RPMI8226 (cell line): ENCODE measurements at places on chromosomes 3 and 15.

GRCh38 chr3:38368238-38368637, 21.7 kb downstream of the XYLB start:
- no peak for DNase-seq

- DNase-seq: no peak
These were observed 178.9 kb downstream of the SV2B start for GRCh38 chr15:91278951-91279350.

- no peak for DNase-seq
These were observed 226.6 kb upstream of the TLE3 start for GRCh38 chr15:70324001-70324974.

DNA sequence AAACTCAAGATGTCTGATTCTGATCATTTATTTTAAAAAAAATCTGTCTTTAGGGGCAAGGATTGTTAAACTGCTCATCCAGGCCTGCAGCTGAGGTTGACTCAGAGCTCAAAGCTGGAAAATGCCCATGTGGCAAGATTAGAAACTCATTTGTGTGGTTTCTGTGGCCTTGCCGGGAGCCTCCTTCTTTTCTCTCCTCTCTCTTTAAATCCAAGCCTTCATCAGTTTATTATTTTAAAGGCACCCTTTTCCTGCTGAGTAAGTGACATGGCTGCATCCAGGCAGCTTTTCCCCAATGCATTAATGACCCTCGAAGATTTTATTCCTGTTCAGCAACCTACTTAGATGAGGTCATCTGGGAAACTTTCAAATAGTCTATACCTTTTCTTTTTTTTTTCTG, 221.3 kb upstream of the CDIN1 start:
- DNase-seq: no peak

- no peak for DNase-seq
These were observed 89.8 kb downstream of the LRIG1 start for GRCh38 chr3:66410976-66411375.

- DNase-seq: no peak
These were observed 294.4 kb downstream of the KBTBD8 start for GRCh38 chr3:67292356-67293121.

- DNase-seq: no peak
These were observed 818.6 kb downstream of the EPHA3 start for GRCh38 chr3:89925976-89926375.

DNA sequence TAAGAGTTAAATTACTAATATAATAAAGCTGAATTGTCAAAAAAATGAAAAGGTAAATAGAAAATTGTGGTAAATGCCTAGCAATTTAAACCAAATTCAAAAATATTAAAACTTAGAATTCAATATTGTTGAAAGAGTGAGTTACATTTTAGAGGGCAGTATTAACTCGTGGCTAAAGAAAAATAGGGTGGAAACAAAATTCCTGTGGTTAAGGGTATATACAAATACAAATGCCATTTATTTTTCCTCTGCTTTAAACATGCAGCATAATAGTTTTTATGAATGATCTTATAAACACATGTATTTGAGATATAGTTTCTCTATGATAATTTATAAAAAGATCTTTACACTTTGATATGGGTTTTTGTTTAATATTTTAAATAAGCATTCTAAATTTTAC, 79.0 kb downstream of the NEDD4 start:
- DNase-seq: no peak

- no peak for DNase-seq
These were observed 835.7 kb downstream of the OTOL1 start for GRCh38 chr3:162332344-162332743.

- no peak for DNase-seq
These were observed 30.2 kb downstream of the CPNE4 start for GRCh38 chr3:132004571-132004970.

DNA sequence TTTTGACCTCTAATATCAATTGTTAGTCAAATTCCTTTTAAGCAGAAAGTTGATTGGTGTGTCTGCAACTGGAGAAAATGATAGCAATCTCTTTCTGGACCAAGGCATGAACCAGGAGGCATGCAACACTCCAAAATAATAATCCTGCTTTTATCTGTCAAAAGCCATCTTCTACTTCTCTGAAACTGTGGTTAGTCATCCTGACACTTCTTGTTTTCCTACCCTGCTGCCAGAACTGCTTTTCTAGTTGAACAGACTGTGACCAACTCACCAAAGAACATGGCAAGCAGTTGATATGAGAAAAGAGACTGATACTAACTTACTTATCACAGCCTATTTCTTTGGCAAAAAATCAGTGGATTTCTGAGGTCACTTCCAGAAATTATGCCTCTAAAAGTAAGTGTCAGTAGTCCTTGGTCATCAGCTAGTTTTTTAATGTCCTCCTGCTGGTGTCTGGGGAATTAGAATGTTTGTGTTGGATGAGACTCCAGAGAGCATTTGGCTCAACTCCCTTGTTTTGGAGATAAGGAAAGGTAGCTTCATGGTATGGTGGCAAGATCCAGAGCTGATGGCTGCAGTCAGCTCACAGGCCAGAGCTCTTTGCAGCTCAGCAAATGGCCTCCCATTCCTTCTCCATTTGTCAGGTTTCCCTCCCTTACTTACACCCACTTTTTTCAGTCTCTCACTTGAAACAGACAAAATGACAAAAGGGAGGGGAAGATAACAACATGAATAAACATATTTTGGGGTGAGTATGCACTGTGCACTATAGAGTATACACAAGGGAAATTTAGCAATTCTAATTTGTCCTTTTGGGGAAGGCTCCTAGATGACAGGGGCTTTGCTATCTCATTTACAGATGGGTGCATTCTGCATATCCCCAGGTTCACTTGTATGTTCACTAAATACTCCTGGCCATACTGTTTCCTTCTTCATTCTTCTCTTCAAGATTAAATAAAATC, 7.0 kb downstream of the CRYGS start:
- no peak for DNase-seq

DNA sequence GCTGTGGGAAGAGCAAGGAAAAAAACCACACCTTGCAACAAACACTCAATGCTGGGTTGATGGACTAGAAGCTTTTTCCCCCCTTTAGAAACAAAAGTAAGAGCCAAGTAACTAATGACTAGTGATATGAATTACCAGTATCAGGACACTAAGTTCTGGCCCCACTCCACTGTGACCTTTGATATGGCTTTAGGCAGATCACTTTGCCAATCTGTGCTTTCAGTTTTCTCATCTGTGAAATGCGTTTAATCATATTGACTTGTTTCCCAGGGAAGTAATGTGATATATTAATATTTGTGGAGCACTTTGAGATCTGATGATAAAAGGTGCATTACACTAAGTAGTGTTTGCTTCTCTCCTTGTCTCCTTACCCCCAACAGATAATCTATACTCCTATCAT, 319.3 kb upstream of the SATB1 start:
- DNase-seq: no peak

- peak; percentile 76 for DNase-seq
These were observed 23.9 kb upstream of the GRIP2 start for GRCh38 chr3:14563946-14564539.

GRCh38 chr15:63474810-63475316, 29.5 kb upstream of the USP3 start:
- DNase-seq: peak; percentile 89

DNA sequence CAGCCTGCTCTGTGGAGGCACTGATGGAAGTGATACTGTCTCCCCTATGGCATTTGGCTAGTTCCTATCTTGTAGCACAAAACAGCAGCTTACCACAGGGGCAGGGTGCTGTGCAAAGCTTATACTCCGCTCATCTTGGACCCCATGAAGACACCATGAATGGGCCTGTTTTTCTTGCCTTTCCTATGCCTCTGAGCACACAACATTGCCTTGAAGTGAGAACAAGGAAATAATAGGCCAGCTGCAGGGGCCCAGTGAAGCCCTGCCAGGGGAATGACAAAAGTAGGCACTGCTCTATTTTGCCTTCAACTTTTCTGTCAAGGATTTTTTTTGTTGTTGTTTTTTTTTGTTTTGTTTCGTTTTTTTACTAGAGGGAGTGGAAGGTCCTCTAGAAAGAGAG, 110.3 kb downstream of the PDE8A start:
- no peak for DNase-seq
